ENCODE measurements at places on chromosomes 11 and 22. TPM values are rescaled to one million over a fixed set of nuclear protein-coding genes. Genes with fewer than 3 reads are reported as not detected.

- peaks cover 38% of the 10 kb centered on the region for H3K4me1 ChIP-seq
Observed at GRCh38 chr11:34311126-34311525, 46.7 kb downstream of the ABTB2 start.

The APOL1 gene
- total RNA-seq = 17.1 TPM

The APOL5 gene
- total RNA-seq = not detected

- no peak overlapping the region for H3K27ac ChIP-seq
- DNase-seq = no peak
- H3K27me3 ChIP-seq = no peaks in the 10 kb centered on the region
- H3K4me3 ChIP-seq = no peak overlapping the region
Observed at GRCh38 chr22:43235445-43236409, 48.8 kb upstream of the TTLL12 start.

DNA sequence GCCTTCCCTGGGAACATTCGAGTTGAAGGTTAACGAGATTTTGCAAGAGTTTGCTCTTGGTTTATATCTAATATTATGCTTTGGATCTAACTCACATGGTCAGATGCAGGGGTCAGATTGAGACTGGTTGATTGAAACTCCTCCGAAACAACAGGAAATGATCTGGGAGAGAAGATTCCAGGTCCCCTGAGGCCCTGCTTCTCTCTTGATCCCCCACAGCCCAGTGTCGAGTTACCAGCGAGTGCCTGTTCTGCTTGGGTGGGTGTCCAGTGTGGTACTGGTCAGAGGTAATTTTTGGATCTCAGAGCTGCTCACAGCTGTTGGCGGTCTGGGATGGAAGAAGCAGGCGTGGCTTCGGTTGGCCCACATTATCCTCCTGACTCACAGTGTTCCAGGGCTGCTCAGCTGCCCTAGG is 9.2 kb downstream of the FBLN1 start:
- H3K4me1 ChIP-seq = no peaks in the 10 kb centered on the region
- no peaks in the 10 kb centered on the region for H3K36me3 ChIP-seq
- peaks cover 7% of the 10 kb centered on the region for H3K27me3 ChIP-seq
- DNase-seq = no peak
- H3K27ac ChIP-seq = no peak overlapping the region
- H3K4me3 ChIP-seq = no peak overlapping the region

The LRRN4CL gene
- total RNA-seq = not detected

The PHETA2 gene
- total RNA-seq = 1.3 TPM

The APOL3 gene
- total RNA-seq = 44.5 TPM

DNA sequence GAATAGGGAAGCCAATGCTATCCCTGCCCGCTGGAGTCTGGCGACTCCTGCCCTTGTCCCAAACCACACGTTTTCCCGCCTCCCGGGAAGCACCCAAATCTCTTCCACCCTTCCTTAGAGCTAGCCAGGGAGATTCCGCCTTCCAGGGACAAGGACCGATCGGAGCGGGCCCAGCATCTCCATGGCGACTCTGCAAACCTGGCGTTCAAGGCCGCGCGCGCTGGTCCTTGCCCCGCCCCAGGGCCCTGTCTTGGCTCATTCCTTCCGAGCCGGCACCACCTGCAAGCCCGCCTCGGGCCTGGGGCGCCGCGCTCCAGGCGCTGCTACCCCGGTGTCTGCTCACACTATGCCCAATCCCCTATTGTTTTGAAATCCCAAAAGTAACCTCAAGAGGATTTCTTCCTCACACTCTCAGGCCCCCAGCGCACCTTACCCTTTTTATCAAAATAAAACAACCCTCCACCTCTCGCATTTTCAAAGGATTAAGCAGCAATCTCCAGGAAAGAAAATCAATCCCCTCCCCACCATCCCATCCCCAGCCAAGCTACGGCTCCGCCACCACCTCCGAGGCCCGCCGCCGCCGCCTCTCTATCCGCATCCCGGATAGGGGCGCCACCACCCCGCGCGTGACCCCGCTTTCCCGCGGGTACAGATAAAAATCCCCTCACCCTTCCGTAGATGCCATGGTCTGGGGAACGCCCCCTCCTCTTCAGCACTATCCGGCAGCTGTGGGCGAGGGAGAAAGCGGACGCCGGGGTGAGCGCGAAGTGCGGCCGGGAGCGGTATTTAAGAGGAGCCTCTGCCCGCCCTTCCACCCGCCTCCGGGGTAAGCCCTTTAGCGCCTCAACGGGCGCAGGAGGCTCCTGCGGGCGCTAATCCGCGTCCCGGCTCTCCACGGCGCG is 825 bp downstream of the SLC1A2 start:
- peak overlapping the region; percentile 49 for H3K4me3 ChIP-seq
- peaks cover 8% of the 10 kb centered on the region for H3K4me1 ChIP-seq
- peaks cover 70% of the 10 kb centered on the region for H3K27me3 ChIP-seq
- no peaks in the 10 kb centered on the region for H3K36me3 ChIP-seq

DNA sequence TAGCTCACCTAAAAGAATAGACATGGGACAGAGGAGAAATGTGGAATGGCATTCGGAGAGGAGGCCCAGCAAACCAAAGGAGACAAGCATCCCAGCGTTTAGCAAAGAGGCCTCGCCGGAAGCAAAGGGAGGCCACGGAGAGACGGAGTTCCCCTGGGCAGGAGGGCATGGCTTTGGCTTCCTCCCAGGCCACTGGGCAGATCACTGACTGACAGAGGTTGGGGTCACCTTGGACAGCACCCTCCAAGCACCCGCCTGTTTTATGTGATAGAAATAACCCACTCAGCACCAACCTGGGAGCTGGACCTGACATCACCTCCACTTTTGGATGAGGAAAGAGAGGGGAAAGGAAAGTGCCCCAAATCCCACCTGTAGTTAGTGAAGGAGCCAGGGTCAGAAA is 434.1 kb downstream of the BRD1 start:
- peaks cover 4% of the 10 kb centered on the region for H3K27me3 ChIP-seq
- H3K27ac ChIP-seq = no peak overlapping the region
- no peaks in the 10 kb centered on the region for H3K4me1 ChIP-seq
- DNase-seq = no peak
- H3K4me3 ChIP-seq = no peak overlapping the region
- no peaks in the 10 kb centered on the region for H3K36me3 ChIP-seq

DNA sequence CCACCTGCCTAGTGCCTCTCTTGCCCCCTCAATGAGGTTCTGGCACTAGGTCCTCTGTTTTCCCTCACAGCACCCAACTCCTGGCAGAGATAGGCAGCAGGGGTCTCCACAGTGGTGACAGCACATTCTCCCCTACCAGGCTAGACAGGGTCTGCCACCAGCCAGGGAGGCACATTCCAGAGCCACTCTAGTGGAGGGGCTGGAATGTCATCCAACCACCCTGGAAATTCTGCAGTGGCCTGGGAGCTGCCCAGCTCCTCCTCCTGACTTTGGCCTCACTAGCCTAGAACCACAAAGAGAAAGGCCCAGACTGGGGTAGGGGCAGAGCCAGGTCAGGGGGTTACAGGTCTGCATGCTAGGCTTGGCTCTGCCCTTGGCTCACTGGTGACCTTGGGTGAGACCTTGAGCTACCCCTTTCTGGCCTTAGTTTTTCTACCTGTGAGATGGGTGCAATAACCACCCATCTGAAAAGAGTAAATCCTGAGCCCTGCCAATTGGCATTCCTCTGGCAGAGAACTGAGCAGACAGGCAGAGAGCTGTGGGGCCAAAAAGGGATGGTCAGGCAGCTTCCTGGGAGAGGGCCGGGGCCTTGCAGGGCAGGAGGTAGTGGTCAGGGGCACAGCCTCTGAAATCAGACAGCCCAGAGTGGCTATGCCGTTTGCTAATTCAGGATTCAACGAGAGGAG is 7.1 kb downstream of the P2RY2 start:
- no peaks in the 10 kb centered on the region for H3K4me1 ChIP-seq
- DNase-seq = no peak
- no peaks in the 10 kb centered on the region for H3K27me3 ChIP-seq
- no peaks in the 10 kb centered on the region for H3K36me3 ChIP-seq
- no peak overlapping the region for H3K4me3 ChIP-seq

The TBX10 gene
- total RNA-seq = not detected

DNA sequence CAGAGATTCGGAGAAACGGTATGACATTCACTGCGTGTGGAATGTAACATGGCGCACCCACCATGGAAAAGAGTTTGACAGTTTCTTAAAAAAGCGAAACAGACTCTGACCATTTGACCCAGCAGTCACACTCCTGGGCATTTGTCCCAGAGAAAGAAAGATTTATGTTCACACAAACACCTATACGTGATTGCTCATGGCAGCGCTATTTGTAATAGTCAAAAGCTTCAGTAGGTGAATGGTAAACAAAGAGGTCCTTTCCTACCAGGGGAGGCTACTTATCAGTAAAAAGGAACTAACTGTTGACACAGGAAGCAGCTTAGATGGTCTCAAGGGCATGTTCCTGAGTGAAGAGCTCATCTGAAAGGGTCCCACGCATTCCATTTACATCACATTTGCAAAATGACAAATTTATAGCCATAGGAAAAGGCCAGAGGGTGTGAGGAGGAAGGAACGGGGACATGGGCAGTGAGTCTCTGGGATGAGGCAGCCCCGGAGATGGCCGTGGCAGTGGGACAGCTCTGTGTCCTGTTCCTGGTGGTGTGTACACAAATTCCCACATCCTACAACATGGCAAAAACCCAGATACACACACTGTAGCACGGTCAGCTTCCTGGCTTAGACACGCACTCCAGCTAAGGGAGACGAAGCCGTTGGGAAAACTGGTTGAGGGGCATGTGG is 14.6 kb upstream of the KRTAP5-6 start:
- H3K27me3 ChIP-seq = peaks cover 7% of the 10 kb centered on the region
- no peak overlapping the region for H3K27ac ChIP-seq
- no peaks in the 10 kb centered on the region for H3K36me3 ChIP-seq
- H3K4me1 ChIP-seq = no peaks in the 10 kb centered on the region

Data from activated CD8-positive, alpha-beta T cell treated with anti-CD3 and anti-CD28 coated beads for 36 hours (primary cell).